ENCODE measurements at places on chromosomes 4 and X. TPM values are rescaled to one million over a fixed set of nuclear protein-coding genes. Genes with fewer than 3 reads are reported as not detected.
A peak's percentile ranks its signal among the peaks of the same experiment; 100 is the strongest.

GRCh38 chr4:152747444-152747843 is 32.1 kb downstream of the TIGD4 start:
- H3K27me3 ChIP-seq, result no peaks in the 10 kb centered on the region
- H3K4me3 ChIP-seq, result no peak overlapping the region
- no peak overlapping the region for H3K27ac ChIP-seq
- no peak for DNase-seq

DNA sequence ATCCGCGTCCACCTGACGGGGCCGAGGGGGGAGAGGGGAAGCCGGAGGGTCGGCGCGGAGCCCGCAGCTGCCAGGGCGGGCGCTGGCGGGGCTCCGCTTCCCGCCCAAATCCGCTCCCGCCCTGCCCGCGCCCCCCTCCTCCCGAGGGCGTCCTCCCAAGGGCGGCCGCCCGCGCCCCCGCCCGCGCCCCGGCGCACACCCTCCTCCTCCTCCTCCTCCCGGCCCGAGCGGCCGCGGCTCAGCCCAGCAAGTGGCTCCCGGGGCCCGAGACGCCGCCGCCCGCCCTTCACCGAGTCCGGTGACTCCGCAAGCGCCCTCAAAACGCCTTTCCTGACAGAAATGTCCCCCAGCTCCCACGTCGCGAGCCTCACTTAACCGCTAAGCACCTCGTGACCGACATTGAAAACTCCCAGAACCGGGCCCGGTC is 487 bp downstream of the HMGB2 start:
- no peaks in the 10 kb centered on the region for H3K27me3 ChIP-seq
- H3K36me3 ChIP-seq, result no peaks in the 10 kb centered on the region
- H3K4me3 ChIP-seq, result peak overlapping the region; percentile 92
- DNase-seq, result peak; percentile 2
- H3K4me1 ChIP-seq, result peaks cover 23% of the 10 kb centered on the region

DNA sequence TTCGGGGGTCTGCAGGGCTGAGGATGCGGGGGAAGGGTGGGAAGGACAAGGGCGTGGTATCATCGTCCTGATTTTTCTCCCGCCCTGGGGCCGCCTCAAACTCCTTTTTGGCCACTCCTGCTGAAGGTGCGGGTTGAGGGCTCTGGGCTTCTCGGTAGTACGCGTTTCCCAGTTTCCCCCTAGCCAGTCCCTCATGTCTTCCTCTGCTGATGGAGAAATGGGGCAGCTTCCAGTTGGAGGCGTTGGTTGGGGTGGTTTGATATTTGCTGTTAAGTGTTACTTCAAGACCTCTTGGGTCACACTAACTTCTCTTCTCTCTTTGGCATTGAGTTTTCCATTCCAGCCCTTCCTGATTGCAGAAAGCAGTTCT is 482 bp downstream of the GSTCD start:
- peak overlapping the region; percentile 98 for H3K4me3 ChIP-seq
- no peaks in the 10 kb centered on the region for H3K36me3 ChIP-seq
- peaks cover 40% of the 10 kb centered on the region for H3K4me1 ChIP-seq
- peak; percentile 10 for DNase-seq

- H3K4me3 ChIP-seq, result no peak overlapping the region
- no peaks in the 10 kb centered on the region for H3K4me1 ChIP-seq
Observed at GRCh38 chr4:172152284-172152683, 339.1 kb downstream of the GALNTL6 start.

GRCh38 chr4:7561557-7561956 is 126.8 kb upstream of the PSAPL1 start:
- no peak for DNase-seq
- H3K27ac ChIP-seq, result no peak overlapping the region
- H3K4me1 ChIP-seq, result peaks cover 45% of the 10 kb centered on the region
- H3K4me3 ChIP-seq, result no peak overlapping the region
- no peaks in the 10 kb centered on the region for H3K36me3 ChIP-seq

- no peaks in the 10 kb centered on the region for H3K27me3 ChIP-seq
- no peak overlapping the region for H3K4me3 ChIP-seq
- H3K4me1 ChIP-seq, result no peaks in the 10 kb centered on the region
Observed at GRCh38 chr4:70938086-70938485, 35.9 kb downstream of the MOB1B start.

Gene CFP
- not detected for total RNA-seq

DNA sequence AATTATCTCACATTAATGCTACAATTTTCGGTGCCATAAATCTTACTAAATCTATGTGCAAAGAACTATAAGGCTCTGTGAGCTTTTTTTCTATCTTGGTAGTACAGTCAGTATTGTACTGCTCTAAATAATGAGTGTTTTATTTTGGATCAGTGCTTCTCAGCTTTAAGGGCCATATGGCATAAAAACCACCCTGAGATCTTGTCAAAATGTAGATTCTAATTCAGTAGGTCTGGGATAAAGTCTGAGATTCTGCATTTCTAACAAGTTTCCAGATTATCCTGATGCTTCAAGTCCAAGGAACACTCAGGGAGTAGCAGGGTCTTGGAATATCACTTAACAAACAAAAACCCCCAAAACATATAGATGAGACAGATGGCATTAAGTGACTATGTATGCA is 486.5 kb downstream of the GRXCR1 start:
- H3K27me3 ChIP-seq, result no peaks in the 10 kb centered on the region
- peaks cover 5% of the 10 kb centered on the region for H3K4me1 ChIP-seq
- no peak overlapping the region for H3K27ac ChIP-seq
- H3K4me3 ChIP-seq, result no peak overlapping the region

DNA sequence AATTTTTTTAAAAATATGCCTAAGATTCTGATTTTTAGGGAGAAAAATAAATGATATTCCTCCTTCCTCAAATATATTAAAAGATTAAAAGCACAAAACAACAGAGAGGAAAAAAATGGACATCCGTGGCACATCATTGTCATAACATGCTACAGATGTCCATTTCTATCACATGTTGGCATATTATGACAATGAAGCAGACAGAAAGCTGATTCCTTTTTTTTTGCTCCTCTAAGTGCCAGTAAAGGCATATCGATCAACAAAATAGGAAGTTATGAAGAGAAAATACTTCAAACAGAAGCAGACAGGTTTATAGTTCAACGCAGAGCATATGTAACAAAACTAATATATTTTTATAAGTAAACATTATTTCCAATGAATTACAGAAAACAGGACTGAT is 11.2 kb downstream of the KLHL8 start:
- no peak overlapping the region for H3K4me3 ChIP-seq
- no peak for DNase-seq
- H3K27ac ChIP-seq, result no peak overlapping the region
- no peaks in the 10 kb centered on the region for H3K36me3 ChIP-seq
- H3K4me1 ChIP-seq, result no peaks in the 10 kb centered on the region

Gene CXCL6
- not detected for total RNA-seq

Gene NWD2
- total RNA-seq, result not detected

- H3K4me3 ChIP-seq, result no peak overlapping the region
- no peaks in the 10 kb centered on the region for H3K36me3 ChIP-seq
- H3K4me1 ChIP-seq, result no peaks in the 10 kb centered on the region
- no peak for DNase-seq
- no peak overlapping the region for H3K27ac ChIP-seq
- no peaks in the 10 kb centered on the region for H3K27me3 ChIP-seq
Observed at GRCh38 chrX:112520124-112520523, 159.6 kb downstream of the LHFPL1 start.

Gene RAB39B
- 0.07 TPM for total RNA-seq

DNA sequence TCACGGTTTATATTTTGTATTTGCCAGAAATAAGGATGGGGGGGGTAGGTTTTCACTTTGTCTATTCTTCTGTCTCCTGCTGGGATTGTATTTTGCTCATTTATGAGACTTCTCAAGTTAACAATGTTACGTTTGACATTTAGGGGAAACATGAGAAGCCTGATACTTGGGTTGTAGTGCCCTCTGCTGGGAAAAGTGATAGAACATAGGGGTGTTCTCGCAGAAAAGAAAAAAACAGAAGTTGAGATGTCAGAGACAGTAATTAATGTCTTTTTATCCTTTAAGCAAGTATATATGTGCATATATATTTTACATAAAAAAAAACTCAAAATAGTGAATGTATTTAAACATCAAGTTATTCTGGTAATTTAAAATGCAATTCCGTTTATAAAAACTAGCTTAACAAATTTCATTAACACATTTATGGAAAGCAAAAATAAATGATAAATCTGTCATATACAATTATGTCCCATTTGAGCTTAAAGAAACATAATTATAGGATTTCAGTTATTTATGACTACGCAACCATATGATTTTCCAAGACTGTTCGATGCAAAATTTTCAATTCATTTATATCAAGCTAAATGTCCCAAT is 46.0 kb upstream of the TMPRSS11F start:
- no peaks in the 10 kb centered on the region for H3K4me1 ChIP-seq
- H3K27me3 ChIP-seq, result no peaks in the 10 kb centered on the region
- no peak overlapping the region for H3K27ac ChIP-seq

DNA sequence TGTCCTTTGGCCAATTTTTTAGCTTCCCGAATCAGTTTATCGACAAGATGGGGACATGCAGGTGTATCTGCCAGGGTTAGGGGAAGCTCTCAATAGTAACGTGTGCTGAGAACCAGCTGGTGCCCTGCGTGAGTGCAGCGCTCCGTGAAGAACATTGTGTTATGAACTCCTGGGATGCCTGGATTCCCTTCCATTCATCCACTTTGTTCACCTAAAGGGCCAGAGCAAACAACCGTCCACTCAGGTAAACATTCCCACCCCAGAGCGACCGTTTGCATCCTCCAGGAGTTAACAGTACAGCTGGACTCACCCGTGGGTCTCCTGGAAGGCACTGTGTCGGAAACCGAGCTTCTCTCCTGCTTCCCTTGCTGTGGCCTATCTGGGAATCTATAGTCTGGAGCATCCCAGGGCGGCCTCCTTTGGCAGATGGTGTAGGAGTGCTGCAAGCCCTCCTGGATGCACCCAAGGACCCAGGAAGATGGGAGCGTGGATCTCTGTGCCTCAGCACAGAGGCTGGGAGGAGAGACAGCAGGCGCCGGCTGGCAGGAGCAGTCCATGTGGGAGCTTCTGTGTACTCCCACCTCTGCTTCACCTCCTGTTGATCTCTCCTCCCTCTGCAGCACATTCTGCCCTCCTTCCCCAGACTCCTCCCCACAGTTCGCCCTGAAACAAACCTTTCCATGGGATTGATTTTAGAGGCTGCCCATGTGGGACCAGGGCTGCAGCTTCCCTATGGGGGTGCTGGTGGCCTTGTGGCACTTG is 62.7 kb downstream of the SHROOM2 start:
- DNase-seq, result no peak
- H3K36me3 ChIP-seq, result no peaks in the 10 kb centered on the region
- no peaks in the 10 kb centered on the region for H3K27me3 ChIP-seq
- no peak overlapping the region for H3K27ac ChIP-seq

Gene RPA4
- not detected for total RNA-seq

Gene SAGE1
- not detected for total RNA-seq

DNA sequence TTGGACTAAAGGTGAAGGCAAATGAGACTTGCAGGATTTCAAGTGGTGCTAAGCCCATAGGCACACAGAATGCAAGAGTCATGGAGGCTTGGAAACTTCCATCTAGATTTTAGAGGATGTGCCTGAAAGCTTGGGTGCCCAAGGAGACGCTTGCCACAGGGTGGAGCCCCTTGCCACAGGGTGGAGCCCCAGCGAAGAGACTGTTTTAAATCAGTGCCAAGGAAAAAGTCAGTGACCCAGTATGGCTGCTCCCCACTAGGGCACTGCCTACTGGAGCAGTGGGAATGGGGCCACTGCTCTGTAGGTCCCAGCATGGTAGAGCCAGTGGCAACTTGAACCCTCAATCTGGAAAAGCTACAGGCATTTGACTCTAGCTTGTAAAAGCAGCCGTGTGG is 794.2 kb upstream of the LCORL start:
- no peak overlapping the region for H3K4me3 ChIP-seq
- H3K27ac ChIP-seq, result no peak overlapping the region
- H3K4me1 ChIP-seq, result no peaks in the 10 kb centered on the region
- H3K27me3 ChIP-seq, result no peaks in the 10 kb centered on the region
- H3K36me3 ChIP-seq, result no peaks in the 10 kb centered on the region
- no peak for DNase-seq

Gene CSAG2
- not detected for total RNA-seq

Gene GDPD2
- total RNA-seq, result not detected

DNA sequence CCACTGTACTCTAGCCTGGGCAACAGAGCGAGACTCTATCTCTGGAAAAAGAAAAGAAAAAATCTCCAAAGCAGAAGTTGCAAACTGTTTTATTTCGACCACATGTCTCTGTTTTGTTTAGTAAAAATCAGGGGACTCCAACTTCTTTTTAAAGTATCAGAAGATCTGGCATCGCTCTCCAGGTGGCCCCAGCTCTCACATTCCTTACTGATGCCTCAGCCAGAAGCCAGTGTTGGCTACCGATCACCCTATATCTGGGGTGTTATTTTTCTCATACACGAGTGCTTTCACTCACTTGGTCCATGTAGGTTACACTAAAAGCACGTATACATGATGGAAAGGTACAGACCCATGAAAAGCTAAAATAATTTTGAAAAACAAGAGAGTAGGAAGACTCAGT is 8.3 kb downstream of the MPP1 start:
- DNase-seq, result no peak
- H3K27me3 ChIP-seq, result no peaks in the 10 kb centered on the region
- H3K4me3 ChIP-seq, result no peak overlapping the region
- no peaks in the 10 kb centered on the region for H3K36me3 ChIP-seq
- peaks cover 72% of the 10 kb centered on the region for H3K4me1 ChIP-seq

Gene RGN
- total RNA-seq, result 74.4 TPM

DNA sequence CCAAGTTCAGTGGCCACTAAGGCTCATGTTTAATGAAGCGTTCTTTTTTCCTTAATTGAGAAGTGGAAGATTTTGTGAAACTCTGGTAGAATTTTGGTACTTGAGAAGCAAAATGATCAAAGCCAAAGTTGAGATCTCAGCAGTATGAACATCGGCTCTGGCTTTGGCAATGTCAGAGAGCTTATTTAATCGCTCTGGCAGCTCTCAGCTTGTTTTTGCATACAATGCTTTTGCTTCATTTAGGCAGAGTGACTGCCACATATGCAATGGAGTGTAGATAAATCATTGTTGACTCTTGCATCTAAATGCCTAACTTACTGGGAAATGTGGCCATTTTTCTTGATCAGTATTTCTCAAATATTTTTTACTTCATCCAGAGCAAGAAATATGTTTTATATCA is 135.7 kb downstream of the AASDH start:
- H3K27me3 ChIP-seq, result no peaks in the 10 kb centered on the region
- no peaks in the 10 kb centered on the region for H3K36me3 ChIP-seq
- DNase-seq, result no peak
- H3K4me1 ChIP-seq, result peaks cover 38% of the 10 kb centered on the region

DNA sequence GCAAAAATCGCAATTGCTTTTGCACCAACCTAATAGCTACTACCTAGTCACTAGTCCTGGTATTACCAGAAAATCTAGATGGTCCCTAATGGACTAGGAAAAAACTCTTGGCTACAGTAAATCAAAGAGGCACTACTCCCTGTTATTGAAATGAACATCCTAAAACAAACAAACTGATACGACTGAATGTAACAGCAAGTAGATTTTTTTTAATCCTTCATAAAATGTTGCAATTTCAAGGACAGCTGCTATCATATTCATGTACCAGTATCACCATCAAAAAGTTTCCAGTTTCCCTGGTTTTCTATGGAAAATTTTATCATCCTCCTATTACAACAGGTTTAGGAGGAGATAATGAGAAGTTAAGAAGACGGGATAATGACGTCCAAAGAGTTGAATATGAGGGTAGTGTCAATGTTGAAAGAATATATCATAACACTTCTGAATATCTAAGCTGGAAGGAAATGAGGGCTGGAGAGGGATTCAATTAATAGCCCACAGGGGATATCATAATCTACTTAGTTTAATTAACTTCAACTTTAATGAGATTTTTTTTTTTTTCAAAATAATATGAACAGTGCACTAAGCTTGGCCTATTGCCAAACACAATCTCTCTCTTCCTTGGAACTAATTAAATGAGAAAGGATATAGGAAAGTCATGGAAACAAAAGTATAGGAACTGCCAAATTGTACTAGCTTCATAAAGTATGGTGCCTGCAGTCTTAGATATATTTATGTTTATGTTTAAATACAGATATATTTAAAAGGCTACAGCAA is 94.8 kb upstream of the SMIM10 start:
- H3K27ac ChIP-seq, result no peak overlapping the region
- no peak for DNase-seq
- H3K4me1 ChIP-seq, result peaks cover 7% of the 10 kb centered on the region
- no peaks in the 10 kb centered on the region for H3K27me3 ChIP-seq
